ENCODE measurements at places on chromosomes 12 and 14.
A peak's percentile ranks its signal among the peaks of the same experiment; 100 is the strongest.

DNA sequence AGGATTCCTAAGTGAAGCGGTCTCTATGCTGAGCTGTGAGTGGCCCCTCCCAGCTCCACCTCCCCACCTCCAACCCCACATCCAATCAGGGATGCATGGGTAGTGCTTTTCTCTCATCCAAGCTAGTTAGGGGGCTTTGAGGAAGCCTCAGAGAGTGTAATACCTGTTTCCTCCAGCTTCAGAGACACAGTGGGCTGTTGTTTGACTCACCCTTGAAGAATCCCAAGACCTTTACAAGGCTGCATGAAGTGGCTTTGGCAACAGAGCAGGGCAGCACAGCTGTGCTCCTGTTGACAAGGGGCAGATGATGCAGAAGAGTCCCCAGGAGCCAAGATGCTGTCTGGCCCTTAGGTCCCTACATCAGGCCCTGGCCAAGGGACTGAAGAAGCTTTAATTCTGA, 27.1 kb upstream of the CLMN start:
- peak; percentile 82 for DNase-seq

DNA sequence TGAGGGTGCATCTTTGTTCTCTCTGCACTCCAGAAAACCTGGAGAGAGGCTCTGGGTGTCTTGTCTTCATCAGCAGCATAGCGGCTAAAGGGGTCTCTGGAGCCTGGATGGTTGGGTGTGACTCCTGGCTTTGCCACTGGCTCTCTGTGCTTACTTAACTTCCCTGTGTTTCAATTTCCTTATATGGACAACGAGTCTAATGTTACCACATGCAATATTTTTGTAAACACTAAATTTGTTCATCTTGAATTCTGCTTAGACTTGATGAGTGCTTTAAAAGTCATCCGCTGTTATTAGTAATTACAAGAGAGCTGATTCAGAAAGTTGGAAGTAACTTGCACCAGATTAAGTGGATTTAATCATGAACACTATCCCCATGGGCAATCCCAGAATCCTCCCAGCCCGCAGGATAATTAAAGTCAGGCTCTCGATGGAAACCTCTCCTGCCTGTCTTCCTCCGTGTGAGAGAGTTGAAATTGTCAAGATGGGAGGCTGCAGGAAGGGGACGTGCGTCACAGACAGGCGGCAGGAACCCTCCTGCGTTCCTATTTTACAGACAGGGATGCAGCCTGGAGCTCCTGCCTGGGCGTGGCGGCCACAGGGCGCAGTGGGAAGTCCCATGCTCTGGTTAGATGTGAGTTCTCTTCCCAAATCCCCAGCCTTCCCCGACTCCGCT, 201.2 kb downstream of the TTC8 start:
- DNase-seq, result no peak

- DNase-seq, result peak; percentile 33
Measured at GRCh38 chr12:43891856-43892574, 56.1 kb downstream of the TMEM117 start.

DNA sequence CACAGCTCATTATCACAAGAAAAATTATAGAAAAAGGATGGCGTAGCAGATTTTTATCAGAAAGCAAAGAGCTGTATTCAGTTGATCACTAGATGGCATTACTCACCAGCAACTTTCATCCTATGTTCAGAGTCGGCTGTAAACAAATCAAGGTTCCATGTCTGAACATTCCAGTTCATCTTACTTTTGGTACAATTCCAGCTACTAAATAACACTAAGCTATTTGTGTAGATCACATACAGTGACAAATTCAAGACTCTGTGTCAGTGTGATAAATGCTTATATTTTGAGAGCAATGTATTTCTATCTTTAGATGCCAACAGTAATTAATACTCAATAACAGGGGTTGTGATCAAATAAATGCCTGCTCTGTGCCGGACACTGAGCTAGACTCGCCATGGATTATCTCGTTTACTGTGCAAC, 30.1 kb downstream of the NRDE2 start:
- DNase-seq, result peak; percentile 49

DNA sequence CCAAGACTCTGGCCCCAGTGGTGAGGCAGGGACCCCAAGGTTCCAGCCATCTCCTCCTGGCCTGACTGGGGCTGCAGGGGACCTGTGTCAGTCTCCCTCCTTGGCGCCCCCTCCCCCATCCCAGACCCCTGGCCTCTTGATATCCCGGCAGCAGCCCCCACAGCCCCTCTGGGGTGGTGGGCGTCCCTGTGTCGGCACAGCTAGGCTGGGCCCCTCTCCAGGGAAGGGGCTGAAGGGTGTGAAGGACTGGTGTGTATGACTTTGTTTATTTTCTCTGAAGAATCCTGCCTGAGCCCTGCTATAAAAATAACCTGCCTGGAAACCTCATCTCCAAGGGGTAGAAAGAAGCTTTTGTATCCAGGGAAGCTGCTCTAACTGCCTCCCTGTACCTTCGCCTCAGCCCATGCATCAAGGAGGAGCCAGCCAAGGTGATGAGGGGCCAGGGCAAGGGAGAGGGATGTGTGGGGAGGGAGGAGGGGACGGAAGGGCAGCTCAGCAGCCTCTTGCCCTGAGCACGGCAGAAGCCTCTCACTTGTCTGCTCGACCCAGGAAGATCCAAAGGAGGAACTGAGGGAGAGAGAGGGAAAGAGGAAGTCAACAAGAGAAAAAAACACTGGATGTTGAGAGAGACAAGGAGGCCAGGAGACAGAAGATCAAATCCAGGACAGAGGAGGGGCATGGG, 25.4 kb upstream of the COL2A1 start:
- no peak for DNase-seq

DNA sequence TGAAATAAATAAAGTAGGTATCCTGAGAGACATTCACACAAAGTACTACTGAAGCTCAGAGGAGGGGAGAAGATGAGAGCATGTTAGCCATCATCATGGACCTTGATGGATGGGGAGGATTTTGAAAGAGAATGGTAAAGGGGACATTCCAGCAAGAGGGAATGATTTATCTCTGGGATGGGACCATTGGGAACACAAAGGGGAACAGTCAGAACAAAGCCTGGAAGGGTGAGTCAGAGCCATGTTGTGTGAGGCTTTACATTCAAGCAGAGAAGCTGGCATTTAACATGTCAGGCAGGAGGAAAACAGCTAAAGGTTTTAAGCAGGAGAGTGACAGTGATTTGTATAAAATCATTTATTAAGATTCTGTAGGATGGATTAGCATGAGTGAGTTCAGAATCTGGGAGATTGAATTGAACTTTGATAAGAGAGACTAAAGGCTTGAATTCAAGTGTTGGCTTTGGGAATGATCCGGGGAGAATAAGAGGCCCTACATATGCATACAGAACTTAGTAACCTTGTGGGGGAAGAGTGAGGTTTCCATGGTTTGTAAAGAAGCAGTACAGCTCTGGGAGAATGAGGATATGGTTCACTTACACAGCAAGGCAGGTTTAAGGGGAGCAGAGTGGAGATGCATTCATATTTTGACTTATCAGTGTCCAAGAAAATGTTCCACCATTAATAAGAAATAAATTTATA, 174.4 kb downstream of the SYT10 start:
- DNase-seq, result no peak

GRCh38 chr12:68784015-68784414, 24.0 kb upstream of the MDM2 start:
- no peak for DNase-seq

DNA sequence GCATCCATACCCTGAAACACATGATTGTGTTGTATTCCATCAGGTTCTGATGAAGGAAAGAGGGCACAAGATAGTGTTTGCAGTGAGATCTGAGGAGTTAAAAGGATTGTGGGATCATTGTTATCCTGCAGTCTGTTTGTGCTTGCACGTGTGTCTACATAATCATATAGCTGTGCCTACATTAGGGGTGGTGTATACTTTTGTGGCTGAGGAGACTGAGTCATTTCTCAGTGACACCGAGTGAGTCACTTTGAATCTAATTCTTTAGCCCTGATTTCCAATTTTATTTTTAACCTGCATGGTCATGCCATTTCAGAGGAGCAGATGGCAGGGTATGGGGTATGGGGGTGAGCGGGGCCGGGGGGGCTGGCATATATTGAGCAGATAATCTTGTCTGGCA, 133.2 kb downstream of the ANO4 start:
- DNase-seq, result peak; percentile 68

- no peak for DNase-seq
Measured at GRCh38 chr12:116443821-116444589, 115.2 kb upstream of the MAP1LC3B2 start.

DNA sequence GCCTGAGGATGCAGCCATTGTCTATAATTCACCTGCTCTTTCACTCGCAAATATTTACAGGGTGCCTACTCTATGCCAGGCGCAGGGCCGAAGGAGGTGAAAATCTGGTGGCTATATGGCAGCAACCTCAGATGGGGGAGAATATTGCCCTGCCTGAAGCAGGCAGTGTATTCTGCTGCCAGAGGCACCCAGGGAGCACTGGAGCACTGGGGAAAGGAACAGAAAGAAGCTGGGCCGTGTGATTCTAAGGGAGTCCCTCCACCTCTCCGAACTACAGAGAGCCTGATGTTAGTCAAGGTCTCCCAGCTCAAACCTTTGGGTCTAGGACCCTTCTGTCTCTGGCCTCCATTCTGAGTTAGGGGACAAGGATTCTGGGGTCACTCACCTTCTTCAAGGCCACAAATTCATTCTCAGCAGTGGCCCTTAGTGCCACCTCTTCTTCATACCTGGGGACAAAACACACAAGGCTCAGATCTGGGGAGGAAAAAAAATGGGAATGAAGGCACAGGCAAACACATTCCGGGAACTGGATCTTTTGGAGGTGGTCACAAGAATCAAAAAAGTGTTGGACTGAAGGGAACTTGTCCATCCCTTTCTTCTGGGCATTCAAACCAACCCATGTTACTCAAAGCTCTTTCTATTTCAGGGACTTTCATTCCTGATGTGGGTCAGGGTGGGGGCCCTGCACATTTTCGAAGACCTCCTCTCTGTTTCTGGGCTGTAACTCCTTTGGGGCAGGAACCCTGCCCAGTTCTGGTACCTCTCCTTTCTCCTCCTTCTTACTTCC, 19.3 kb upstream of the KRT86 start:
- DNase-seq, result peak; percentile 52

Measured in kidney tubule cell (primary cell).